ENCODE measurements at places on chromosomes 13 and 19.
A peak's percentile ranks its signal among the peaks of the same experiment; 100 is the strongest.

GRCh38 chr13:50928659-50929462 lies 19.3 kb downstream of the RNASEH2B start:
- no peak for DNase-seq

DNA sequence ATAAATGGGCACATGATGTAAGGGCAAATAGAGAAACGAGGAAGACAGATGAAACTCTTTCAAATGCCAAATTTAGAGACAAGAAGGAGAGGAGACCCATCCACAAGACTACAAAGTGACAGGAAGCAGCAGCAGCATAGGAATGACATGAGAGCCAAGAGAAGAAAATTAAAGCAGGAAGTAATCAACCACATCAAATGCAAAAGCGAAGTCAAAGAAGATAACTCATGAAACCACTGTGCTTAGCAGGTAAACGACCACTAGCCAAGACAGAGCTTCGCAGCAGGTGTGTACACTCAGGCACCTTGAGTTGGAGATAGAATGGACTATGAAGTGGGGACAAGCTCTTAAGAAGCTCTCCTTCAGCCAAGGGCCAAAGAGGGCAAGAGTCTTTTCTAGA lies 64.1 kb downstream of the KLF12 start:
- DNase-seq = no peak

DNA sequence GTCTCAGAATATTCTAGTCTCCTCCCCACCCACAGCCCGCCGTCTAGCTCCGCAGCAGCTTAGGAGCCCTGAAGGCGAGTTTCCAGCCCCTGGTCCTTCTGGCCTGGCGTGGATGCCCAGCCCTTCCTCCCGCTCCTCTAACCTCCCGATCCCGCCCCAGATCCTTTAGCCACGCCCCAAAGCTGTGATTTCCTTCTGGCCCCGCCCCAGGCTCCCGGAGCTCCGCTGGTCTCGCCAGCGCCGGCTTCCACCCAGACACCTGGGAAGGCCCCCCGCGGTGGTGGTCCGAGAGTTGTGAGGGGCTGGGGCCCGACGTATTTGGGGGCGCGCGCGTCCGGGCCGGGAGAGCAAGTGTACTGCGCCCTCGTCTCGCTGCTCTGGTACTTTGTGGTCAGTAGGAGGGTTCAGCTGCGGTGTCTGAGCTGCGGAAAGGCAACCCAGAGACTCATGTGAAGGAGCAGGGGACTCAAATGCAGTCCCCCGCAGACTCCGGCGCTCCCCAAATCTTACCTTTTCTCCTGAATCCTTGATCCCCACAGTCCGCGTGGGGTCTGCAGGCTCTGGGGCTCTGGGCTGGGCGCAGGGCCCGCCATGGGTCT lies at the start of gene CGB7:
Gene CGB7, minus strand, starts transcription at position 114 of the 599 bp plus-strand sequence. CDS start 2,374 bp downstream, outside the sequence.
- DNase-seq = no peak

DNA sequence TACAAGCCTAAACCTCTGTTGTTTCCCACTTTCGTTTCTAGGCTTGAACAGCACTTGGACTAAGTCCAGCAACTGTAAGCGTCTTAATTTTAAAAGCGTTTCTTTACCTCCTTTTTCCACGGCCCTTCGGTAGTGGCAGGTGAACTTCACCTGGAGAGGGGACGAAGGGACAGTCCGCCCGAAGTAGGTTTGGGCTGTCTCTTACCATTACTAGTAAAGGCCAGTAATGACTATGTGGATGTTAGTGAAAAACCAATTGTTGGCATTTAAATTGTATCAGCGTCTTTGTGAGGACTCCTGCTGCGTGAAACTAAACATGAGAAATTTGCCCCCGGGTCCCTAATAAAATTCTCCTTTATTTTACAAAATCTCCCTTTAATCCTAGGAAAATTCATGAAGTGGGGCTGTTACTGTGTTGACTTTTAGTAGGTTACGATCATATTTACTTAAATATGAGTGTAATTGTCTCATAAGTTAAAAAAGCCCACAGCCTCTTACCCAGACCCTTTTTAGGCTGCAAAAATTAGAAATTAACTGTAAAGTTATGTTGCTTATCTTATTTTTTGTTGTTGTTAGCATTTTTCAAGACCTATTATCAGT lies 983 bp downstream of the ITM2B start:
- no peak for DNase-seq

GRCh38 chr19:46495786-46496099 lies at the start of gene PNMA8B:
PNMA8B (minus strand) TSS chr19:46495867; CDS start chr19:46495465, 402 bp downstream.
- no peak for DNase-seq

GRCh38 chr13:85228692-85229091 lies 570.5 kb downstream of the SLITRK6 start:
- no peak for DNase-seq

GRCh38 chr19:46480415-46480814 lies 9.1 kb upstream of the PNMA8A start:
- no peak for DNase-seq

GRCh38 chr19:1105873-1106840 lies 2.4 kb downstream of the GPX4 start:
- no peak for DNase-seq

DNA sequence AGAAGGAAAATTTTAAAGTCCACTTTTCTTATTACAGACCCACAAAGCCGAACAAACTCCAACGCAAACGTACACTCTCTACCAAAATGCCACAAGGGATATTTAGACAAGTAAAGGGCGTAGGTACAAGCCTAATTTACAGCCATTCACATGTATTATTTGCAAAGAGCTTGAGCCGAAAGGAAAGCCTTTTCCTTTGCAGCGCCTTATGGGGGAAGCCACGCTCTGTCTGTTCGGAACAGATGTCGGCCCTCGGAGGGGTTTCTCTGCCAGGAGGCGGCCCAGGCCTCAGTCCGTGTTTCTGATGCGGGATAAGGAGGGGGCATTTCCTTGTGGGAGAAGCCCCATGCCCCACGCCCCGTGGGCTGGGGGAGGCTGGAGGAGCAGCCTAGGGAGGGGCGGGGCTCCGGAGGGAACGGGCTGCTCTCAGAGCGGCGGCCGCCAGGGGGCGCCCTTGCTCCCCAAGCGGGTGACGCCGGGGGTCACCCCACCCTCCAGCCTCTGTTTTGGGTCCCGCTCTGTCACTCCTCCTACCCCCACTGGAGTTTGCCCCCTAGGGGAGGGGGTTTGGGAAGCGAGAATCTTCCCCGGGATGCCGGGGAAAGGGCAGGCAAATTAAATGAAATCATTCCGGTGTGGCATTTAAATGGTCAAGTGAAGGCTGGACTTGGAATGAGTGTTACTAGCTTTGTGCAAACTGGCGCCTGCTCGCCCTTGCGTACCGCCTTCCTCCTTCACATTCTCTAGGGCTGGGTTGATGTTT lies 2.9 kb downstream of the HTR2A start:
- DNase-seq = peak; percentile 91

GRCh38 chr13:112859817-112860190 lies 109.2 kb upstream of the MCF2L start:
- no peak for DNase-seq

DNA sequence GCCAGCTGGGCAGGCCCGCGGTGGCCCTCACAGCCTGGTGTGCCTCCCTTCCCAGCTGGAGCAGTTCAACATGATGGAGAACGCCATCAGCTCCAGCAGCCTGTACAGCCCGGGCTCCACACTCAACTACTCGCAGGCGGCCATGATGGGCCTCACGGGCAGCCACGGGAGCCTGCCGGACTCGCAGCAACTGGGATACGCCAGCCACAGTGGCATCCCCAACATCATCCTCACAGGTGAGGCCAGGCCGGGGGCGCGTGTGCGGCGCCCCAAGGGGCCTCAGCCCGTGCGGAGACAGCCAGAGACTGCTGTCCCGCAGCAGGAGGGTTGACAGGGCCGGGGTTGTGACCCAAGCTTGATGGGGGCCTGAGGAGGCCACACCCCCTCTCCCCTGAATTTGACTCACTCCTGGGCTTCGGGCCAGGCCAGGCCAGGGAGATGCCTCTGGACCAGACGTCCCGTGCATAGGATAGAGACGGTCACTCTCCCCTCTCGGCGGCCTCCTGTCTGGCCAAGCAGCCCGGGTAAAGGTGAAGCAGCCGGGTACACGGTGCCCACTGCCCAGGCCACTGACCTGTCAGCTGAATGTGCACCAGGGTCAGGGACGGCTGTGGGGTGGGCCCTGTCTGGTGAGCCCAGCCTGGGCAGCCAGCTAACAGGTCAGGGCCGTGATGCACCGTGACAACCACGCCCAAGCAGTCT lies 15.4 kb downstream of the COMP start:
- DNase-seq = no peak

DNA sequence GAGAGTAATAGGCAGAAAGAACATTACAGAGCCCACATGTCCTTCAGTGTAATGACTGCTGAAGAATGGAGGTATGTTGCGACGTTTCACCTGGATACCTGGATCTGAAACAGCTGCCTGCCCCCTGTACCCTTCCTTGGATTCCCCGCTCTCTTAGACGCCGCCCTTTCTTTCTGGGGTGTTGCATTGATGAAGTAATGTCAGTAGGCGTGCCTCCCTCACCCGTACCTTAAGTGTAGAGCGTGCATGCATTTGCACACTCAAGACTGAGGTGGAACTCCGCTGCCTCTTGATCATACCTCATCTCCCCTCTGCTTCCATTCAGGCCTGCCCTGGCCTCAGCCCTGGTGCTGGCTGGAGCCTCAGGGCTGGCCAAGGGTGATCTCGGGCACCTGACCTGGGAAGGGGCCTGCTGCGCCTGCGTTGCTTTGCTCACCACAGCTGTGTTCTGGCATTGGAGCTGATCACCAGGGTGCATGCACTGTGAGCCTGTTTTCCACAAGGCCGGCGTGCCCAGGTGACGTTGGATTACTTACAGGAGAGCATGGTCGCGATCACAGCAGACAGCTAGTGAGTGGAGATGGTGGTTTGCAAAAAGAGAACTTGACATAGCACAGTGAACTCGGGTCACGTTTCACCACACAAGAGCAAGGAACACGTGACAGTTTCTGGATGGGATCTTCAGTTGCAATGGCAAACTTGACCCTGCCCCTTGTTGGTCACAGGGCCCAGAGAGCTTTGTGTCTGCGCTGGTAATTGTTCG lies 99.0 kb downstream of the ARHGEF7 start:
- no peak for DNase-seq

DNA sequence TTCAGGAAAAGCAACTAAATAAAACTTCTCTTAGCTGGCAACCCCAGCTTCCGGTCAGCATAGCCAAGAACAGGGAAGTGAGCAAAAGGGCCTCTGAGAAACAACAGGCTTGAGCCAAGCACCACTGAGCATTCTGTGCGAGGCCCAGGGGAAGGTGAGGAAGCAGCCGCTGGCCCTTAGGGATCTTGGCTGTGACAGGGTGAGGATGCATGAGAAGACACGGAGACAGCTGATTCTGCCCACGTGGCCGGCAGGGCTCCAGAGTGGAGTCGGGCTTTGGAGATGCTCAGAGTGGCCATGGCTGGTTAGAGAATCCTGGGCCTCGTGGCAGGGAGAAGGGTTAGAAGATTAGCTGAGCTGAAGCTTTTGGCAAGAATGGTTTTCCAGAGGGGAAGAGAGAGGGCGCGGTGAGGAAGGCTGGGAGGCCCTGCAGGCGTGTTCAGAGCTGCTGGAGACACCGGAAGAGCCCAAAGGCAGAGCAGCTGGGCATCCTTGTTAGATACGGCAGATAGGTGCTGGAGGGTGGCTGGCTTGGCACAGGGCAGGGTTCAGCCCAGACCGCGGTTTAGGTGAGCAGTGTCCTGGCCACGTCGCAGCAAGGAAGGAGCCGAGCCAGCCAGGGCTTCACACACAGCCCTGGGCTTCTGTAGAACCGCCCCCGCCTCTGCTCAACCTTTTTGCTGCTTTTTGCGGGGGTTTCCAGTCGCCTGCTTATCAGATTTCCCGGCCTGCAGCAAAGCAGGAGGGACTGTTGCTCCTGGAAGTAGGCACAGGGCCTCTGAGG lies 17.3 kb downstream of the UPF1 start:
- DNase-seq = peak; percentile 70

GRCh38 chr13:49302817-49303216 lies 55.1 kb downstream of the CDADC1 start:
- no peak for DNase-seq

DNA sequence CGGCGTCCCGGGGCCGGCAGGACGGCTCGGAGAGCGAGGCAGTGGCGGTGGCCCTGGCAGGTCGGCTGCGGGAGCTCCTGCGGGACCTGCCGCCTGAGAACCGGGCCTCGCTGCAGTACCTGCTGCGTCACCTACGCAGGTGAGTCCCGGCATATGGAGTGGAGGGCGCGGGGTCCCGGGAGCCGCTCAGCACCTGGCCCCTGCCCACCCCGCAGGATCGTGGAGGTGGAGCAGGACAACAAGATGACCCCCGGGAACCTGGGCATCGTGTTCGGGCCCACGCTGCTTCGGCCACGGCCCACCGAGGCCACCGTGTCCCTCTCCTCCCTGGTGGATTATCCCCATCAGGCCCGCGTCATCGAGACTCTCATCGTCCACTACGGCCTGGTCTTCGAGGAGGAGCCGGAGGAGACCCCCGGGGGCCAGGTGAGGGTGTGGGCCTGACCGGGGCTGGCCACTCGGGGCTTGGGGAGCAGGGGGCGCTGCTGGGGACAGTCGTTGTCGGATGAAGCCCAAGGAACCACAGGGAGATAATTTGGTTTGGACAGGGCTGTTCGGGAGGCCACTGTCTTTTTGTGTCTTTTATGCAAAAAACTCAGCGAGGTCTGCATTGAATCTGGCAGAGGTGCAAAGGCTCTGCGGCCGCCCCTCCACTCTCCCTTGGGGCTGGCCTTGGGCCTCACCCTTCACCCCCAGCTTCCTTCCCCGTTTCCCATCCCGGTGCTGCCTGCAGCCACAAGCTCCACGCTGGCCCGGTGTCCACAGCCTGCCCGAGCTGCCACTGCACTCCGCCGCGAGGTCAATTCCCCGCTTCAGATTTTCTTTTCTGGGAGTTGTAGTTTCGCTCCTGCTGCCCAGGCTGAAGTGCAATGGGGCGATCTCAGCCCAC lies 12.0 kb downstream of the POLR2E start:
- DNase-seq = no peak

Data from activated CD8-positive, alpha-beta memory T cell treated with anti-CD3 and anti-CD28 coated beads, Interleukin-2, amount 50 U/mL, for 48 hours (primary cell).